Amygdala (tissue), 56 donors: ENCODE measurements at places on chromosomes 5 and 9.

DNA sequence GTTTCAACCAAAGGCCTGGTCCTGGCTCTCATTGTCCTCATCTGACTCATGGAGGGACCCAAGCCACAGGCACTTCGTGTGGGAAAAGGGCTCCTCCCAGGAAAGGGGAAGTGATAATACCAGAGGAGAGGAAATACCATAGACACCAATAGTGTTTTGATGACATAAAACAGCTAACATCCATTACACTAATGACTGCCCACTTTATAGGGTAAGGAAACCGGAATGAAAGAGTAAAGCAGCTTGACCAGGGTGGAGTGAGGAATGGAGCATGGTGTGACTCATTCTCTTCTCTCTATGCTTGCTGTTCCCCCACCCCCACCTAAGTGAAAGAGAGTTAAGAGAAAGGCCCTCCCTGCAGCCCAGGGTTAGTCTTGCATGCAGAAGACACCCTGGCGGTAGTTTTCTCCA, 67.4 kb upstream of the HRH2 start:
- DNase-seq, result no peak

- no peak for DNase-seq
These were observed 357.4 kb upstream of the CCNH start for GRCh38 chr5:87770016-87770570.

- no peak for DNase-seq
These were observed 273.9 kb upstream of the IRX2 start for GRCh38 chr5:3025392-3025791.

GRCh38 chr9:127140842-127141675, 18.6 kb upstream of the ANGPTL2 start:
- DNase-seq, result no peak

DNA sequence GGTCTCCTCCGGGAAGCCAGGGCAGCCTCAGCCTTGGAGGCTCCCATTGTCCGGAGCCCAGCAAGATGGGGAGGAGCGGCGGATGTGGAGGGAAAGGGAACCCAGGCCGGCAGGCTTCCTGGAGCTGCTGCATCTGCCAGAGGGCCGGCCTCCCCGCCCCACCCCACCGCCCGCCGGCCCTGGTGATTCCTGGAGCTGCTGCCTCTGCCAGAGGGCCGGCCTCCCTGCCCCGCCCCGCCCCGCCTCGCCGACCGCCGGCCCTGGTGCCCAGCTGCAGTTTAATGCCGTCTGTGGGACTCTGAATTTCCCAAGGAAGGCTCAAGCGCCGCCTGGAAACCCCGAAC, 31.6 kb downstream of the EXD3 start:
- DNase-seq, result no peak

- no peak for DNase-seq
These were observed 41.0 kb downstream of the RNF180 start for GRCh38 chr5:64206653-64207052.

GRCh38 chr5:12854386-12854785, 950.1 kb upstream of the CTNND2 start:
- DNase-seq, result no peak

GRCh38 chr5:38515646-38516045, 40.8 kb downstream of the LIFR start:
- DNase-seq, result no peak

DNA sequence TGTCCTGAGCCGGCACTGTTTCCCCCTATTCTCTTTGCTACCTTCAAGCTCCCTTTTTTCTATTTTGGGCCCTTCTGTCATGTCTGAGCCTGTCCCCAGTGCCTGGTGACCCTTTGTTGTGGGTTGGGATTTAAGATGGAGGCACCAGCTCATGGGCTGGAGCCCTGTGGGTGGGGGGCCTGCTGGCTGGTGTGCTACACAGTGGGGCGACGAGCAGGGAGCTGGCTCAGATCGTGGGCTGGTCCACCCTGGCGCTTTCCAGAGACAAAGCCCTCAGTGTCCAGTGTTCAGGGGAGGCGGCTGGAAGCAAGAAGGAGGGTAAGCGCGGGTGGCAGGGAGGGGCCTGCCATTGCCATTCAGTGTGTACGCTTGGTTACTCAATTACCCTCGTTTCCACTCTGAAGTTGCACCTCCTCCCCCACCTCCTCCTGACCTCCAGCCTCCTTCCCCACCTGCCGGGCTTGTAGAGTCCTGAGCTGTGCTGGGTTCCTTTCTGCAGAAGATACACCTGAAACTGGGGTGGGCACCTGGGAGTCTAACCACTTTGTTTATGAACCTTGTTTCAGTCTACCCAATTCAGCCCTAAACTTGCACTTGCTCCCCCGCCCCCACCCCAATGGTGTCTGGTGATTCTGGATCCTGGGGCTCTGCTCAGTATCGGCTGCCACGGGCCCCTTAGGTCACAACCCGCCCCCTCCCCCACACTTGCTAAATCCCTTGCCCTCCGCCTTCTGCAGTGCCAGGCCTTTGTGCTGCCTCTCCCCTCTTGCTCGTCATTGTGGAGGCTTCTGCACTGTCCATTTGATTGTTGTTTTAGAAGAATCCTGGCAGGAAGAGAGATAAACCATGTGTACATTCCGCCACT, 49.9 kb downstream of the MVB12B start:
- DNase-seq, result peak; percentile 86

- no peak for DNase-seq
These were observed 4.8 kb upstream of the CHD1 start for GRCh38 chr5:98933445-98934072.

DNA sequence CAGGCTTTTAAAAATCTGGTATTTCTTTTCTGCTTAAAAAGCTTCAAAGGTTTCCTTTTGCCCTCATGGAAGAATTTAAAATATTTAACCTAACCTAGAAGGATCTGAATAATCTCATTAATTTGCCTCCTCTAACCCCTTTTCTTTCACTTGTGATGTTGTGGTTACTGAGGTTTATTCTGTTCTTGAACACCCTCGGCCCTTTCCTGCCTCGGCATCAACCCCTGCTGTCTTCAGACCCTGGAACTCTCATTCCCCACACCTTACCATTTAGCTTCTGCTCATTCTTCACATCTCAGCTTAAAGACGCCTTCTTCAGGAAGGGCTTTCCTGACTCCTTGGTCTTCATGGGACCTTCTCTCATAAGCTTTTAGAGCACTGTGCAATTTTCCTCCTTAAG, 131.4 kb upstream of the MAN2A1 start:
- no peak for DNase-seq
